A549 treated with RU486 at 1 μM for 4 hours (cell line): ENCODE measurements at places on chromosomes 5 and 9. TPM values are rescaled to one million over a fixed set of nuclear protein-coding genes. Genes with fewer than 3 reads are reported as not detected.

The C5orf46 gene
- total RNA-seq = not detected in 5 replicates

The CTXN3 gene
- total RNA-seq = not detected in 5 replicates

The TNFSF8 gene
- 0.22 TPM in 1 of 5 replicates, not detected in the others for total RNA-seq

The ITGA2 gene
- 16.6 to 32.9 TPM (median 29.0 TPM) in 5 replicates for total RNA-seq

The PCDHGB2 gene
- 0.08 TPM in 2 of 5 replicates, not detected in the others for total RNA-seq

The FAM221B gene
- total RNA-seq = not detected in 5 replicates
